T-helper 2 cell treated with Interferon-gamma antibody and Interleukin-4, amounts not matched to agents 5 μg/mL and 100 μg/mL, for 36 hours (primary cell): ENCODE measurements at places on chromosomes 5 and 9.

DNA sequence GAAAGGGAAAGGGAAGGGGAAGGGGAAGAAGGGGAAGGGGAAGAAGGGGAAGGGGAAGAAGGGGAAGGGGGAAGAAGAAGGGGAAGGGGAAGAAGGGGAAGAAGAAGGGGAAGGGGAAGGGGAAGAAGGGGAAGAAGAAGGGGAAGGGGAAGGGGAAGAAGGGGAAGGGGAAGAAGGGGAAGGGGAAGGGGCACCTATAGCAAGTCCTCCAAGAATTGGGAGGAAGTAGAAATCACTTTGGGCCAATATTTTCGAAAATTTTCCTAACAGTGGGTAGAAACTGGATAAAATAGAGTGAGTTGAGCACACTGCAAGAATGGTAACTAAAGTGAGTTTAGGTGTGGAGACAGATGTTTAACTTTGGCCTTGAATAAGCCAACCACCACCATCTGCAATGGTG is 915.3 kb downstream of the DNAH5 start:
- H3K4me1 ChIP-seq = no peaks in the 10 kb centered on the region
- no peak for DNase-seq
- H3K27ac ChIP-seq = no peak overlapping the region
- no peaks in the 10 kb centered on the region for H3K27me3 ChIP-seq

GRCh38 chr9:88537761-88538091 is 2.7 kb downstream of the NXNL2 start:
- H3K4me1 ChIP-seq = peaks cover 3% of the 10 kb centered on the region
- H3K27me3 ChIP-seq = peaks cover 40% of the 10 kb centered on the region
- no peaks in the 10 kb centered on the region for H3K36me3 ChIP-seq
- H3K4me3 ChIP-seq = no peak overlapping the region

- no peak overlapping the region for H3K27ac ChIP-seq
- H3K36me3 ChIP-seq = no peaks in the 10 kb centered on the region
- no peak for DNase-seq
- H3K27me3 ChIP-seq = no peaks in the 10 kb centered on the region
- H3K4me3 ChIP-seq = no peak overlapping the region
Measured at GRCh38 chr5:167652690-167653089, 638.8 kb upstream of the WWC1 start.

DNA sequence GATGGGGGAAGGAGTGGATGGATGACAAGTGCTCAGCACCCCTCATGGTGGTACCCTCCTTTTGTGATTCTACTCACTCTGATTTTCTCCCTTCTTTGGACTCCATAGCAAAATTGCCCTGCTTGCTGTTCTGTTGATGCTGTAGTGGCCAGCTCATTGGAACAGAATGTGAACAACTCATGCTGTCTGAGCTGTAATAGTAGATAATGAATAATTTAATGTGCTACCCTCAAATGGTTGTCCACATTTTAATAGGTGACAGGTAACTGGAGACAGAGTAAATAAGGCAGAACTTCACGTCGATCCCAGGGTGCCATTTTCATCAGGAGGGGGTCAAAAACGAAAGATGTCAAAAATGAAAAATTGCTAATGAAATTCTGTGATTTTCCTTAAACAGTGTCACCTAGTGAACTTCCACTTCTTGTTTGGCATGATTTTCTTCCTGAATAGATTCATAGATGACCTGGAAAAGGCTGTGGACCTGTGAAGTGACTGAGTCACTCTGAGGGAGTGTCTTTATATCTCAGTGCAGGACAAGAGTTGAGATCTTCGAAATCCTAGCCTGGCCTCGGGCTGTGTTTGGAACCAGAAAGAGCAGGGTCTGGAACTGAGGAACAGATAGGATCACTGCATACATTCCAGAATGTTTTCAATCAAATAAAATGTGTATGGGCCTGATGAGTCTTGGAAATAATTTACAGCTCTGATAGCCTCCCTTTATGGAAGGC is 270.2 kb downstream of the PSAT1 start:
- no peaks in the 10 kb centered on the region for H3K4me1 ChIP-seq
- H3K36me3 ChIP-seq = no peaks in the 10 kb centered on the region
- DNase-seq = no peak
- no peaks in the 10 kb centered on the region for H3K27me3 ChIP-seq
- no peak overlapping the region for H3K4me3 ChIP-seq
- H3K27ac ChIP-seq = no peak overlapping the region

DNA sequence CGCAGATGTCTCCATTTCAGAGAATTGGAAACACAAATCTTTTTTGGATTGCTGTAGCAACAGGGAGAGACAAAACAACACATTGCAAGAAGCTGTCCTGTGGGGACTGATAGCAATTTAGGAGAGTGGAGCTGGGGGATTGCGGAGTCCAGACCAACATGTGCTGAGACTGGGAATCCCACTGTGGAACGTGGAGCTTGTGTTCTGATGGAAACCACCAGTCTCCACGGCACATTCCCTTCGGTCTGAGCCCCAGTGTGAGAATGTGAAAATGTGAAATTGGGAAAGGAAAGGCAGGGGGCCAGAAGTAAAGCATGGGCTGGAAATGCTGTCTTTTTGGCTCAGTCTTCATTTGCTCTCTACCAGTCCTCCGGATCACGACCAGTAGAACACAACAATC is 348.8 kb upstream of the TNC start:
- no peaks in the 10 kb centered on the region for H3K4me1 ChIP-seq
- no peak overlapping the region for H3K4me3 ChIP-seq
- no peak for DNase-seq
- no peaks in the 10 kb centered on the region for H3K27me3 ChIP-seq
- no peaks in the 10 kb centered on the region for H3K36me3 ChIP-seq
- H3K27ac ChIP-seq = no peak overlapping the region

GRCh38 chr9:32424616-32425015 is 40.2 kb downstream of the ACO1 start:
- H3K4me3 ChIP-seq = no peak overlapping the region
- peaks cover 8% of the 10 kb centered on the region for H3K36me3 ChIP-seq
- peaks cover 5% of the 10 kb centered on the region for H3K4me1 ChIP-seq
- no peaks in the 10 kb centered on the region for H3K27me3 ChIP-seq

- H3K27me3 ChIP-seq = peaks cover 8% of the 10 kb centered on the region
- H3K4me1 ChIP-seq = no peaks in the 10 kb centered on the region
- H3K36me3 ChIP-seq = no peaks in the 10 kb centered on the region
- no peak overlapping the region for H3K4me3 ChIP-seq
Measured at GRCh38 chr9:68416936-68417564, 60.6 kb downstream of the PGM5 start.

DNA sequence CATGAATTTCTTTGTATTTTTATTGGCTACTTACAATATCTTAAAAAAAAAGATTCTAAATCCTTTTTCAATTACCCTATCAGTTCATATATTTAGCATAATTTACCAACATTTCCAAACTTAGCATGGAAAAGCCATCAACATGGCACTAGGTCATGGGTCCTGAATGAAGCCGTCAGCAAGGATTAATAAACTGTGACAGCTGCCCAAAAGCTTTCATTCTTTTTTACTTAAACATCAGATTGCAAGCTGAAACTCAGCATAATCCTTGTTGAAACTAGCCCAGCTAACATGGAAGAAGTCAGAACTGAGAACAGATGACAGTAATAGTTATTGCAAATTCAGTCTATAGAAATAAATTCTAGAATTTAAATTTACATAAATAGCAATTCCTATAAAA is 209.8 kb downstream of the ADAMTS6 start:
- no peaks in the 10 kb centered on the region for H3K36me3 ChIP-seq
- no peak for DNase-seq
- H3K4me3 ChIP-seq = no peak overlapping the region
- H3K27ac ChIP-seq = no peak overlapping the region

GRCh38 chr9:26951794-26952193 is 4.4 kb upstream of the IFT74 start:
- no peak overlapping the region for H3K4me3 ChIP-seq
- H3K27ac ChIP-seq = no peak overlapping the region
- H3K4me1 ChIP-seq = peaks cover 34% of the 10 kb centered on the region
- no peak for DNase-seq
- H3K36me3 ChIP-seq = no peaks in the 10 kb centered on the region

DNA sequence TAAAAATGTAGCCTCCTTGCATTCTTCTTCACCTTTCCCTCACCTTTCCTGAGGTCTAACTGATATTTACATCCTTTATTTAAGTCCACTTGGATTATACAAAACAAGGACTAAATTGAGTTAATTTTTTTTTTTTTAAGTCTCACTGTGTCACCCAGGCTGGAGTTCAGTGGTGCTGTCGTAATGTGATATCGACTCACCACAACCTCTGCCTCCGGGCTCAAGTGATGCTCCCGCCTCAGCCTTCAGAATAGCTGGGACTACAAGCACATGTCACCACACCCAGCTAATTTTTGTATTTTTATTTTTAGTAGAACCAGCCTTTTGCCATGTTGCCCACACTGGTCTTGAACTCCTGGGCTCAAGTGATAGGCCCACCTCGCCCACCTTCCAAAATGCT is 195.3 kb downstream of the BNC2 start:
- no peaks in the 10 kb centered on the region for H3K4me1 ChIP-seq
- DNase-seq = no peak
- H3K27me3 ChIP-seq = no peaks in the 10 kb centered on the region
- H3K27ac ChIP-seq = no peak overlapping the region

- DNase-seq = no peak
- H3K27ac ChIP-seq = no peak overlapping the region
- H3K4me3 ChIP-seq = no peak overlapping the region
- H3K4me1 ChIP-seq = no peaks in the 10 kb centered on the region
Measured at GRCh38 chr9:22337261-22337660, 109.4 kb upstream of the DMRTA1 start.

DNA sequence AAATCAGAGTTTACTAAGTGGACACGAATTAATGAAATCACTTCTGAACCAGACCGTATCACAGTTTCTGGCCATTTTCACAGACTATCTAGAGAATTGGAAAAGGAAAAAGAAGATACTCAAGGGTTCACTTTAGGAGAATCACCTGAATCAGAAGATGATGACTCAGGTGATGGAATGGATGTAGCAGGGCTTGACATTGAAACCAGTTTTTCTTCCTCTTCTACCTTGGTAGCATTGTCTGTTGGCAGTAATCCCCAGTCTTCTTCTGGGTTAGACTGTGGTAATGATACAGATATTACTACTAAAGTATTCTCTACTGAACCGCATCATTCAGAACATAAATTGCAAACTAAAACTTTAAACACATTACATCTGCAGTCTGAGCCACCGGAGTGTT is 38.5 kb downstream of the ICE1 start:
- H3K4me1 ChIP-seq = no peaks in the 10 kb centered on the region
- no peak overlapping the region for H3K27ac ChIP-seq
- peaks cover 54% of the 10 kb centered on the region for H3K36me3 ChIP-seq
- H3K27me3 ChIP-seq = no peaks in the 10 kb centered on the region
- no peak overlapping the region for H3K4me3 ChIP-seq

DNA sequence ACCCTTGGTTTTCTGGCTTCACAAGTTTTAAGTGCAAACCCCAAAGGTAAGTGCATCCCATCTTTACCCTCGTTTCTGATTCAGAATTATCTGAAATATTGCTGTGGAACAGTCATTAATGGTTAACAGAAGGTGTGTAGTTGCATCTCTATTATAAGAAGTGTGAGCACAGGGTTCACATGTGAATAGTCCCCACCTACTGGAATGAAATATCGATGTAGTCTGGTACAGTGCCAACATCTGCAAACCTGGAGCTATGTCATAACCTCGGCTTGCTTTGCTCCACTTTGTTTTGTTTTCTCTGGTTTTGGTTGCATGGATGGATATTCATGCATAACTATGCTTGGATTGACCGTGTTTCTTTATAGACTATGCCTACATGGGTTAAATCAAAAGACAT is 12.6 kb downstream of the HTR4 start:
- no peaks in the 10 kb centered on the region for H3K4me1 ChIP-seq
- H3K27me3 ChIP-seq = peaks cover 34% of the 10 kb centered on the region
- no peak for DNase-seq
- no peaks in the 10 kb centered on the region for H3K36me3 ChIP-seq
- no peak overlapping the region for H3K27ac ChIP-seq
- H3K4me3 ChIP-seq = no peak overlapping the region
